ENCODE measurements at places on chromosomes 13 and 19.
A peak's percentile ranks its signal among the peaks of the same experiment; 100 is the strongest.

DNA sequence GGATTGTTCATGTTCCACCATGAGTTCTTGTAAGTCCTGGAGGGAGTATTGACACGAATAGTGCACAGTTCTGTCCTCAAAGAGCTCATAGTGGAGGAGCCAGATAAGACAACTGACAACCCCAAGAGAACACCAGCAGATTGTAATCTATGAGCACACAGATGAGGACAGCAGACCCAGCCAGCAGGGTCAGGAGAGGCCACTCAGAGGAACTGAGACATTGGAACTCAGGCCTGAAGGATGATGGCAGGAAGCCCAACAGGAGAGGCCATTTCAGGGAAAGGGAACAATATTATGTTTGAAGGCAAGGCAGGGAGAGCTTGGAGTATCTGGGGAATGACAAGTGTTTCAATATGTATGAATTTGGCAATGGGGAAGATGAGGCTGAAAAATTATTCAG lies 63.7 kb upstream of the IPO5 start:
- DNase-seq, result no peak

- no peak for DNase-seq
Measured at GRCh38 chr13:97148894-97149293, 73.2 kb upstream of the MBNL2 start.

GRCh38 chr19:38252941-38253691 lies 3.1 kb downstream of the PPP1R14A start:
- peak; percentile 17 for DNase-seq

DNA sequence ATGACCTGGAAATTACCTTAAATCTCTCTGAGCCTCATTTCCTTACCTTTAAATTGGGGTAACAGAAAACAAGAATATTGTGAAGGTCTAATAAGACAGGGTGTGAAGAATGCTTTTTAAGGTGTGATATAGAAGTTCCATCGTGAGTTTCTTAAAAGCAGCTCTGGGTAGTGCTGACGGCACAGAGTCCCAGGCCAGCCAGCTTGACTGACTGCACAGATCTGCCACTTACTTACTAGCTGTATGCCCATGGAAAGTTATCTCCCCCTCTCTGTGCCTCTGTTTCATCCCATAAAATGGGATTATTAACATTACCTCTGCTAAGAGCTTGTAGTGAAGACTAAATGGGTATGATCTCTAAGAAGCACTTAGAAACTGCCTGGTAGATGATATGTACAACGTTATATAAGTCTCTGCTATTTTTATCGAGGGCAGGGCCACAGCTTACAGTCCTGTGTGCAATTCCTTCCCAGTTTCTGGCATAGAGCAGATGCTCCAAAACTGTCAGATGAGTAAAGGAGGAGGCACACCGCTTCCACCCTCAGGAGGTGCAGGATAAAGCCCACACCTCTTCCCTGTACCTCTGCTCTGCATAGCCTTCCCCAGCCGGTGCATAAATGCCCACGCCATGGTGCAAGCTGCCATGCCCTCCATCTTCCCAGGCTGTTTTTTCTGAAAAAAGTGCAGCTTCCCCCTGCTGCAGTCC lies 99.6 kb downstream of the MBNL2 start:
- no peak for DNase-seq

DNA sequence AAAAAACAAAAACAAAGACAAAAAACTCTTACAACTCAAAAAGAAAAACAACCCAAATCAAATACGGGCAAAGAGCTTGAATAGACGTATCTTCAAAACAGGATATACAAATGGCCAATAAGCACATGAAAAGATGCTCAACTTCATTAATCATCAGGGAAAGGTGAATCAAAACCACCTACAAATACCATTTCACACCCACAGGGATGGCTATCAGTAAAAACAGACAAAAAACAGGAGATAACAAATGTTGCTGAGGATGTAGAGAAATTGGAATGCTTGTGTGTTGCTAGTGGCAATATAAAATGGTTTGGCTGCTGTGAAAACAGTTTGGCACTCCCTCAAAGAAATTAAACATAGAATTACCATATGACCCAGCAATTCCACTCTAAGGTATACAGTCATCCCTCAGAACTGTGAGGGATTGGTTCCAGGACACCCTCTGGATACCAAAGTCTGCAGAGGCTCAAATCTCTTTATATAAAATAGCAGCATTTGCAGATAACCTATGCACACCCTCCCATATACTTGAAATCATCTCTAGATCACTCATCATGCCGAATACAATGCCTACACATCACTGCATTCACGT lies 29.7 kb downstream of the MLLT1 start:
- no peak for DNase-seq

GRCh38 chr13:45733361-45733760 lies 31.2 kb downstream of the CBY2 start:
- no peak for DNase-seq

- DNase-seq, result no peak
Measured at GRCh38 chr19:5890099-5890498, 13.5 kb downstream of the NDUFA11 start.

- DNase-seq, result peak; percentile 53
Measured at GRCh38 chr19:38317104-38317612, 1.4 kb upstream of the YIF1B start.

DNA sequence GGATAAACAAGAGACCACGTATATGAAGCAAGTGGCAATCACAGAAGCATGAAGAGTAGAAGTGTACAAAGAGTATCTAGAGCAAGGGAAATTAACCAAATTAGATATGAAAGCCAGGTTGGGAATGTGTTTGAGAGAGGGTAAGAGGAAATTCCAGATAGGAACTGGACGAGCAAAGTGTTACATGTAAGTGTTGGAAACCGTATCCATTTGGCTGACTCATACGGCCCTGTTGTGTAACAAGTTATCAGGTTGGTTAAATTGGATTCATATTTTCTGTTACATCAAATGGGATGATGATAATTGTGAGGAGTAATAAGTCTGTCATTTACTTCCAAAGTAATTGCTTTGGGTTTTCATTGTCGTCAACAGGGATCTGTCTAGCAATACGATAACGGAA lies 46.7 kb downstream of the RXFP2 start:
- DNase-seq, result no peak
